ENCODE measurements at places on chromosomes 1 and 21.

GRCh38 chr1:30840904-30841598 lies 67.5 kb downstream of the SDC3 start:
- no peak for DNase-seq

- DNase-seq, result no peak
Measured at GRCh38 chr1:84722794-84723193, 32.5 kb upstream of the SSX2IP start.

DNA sequence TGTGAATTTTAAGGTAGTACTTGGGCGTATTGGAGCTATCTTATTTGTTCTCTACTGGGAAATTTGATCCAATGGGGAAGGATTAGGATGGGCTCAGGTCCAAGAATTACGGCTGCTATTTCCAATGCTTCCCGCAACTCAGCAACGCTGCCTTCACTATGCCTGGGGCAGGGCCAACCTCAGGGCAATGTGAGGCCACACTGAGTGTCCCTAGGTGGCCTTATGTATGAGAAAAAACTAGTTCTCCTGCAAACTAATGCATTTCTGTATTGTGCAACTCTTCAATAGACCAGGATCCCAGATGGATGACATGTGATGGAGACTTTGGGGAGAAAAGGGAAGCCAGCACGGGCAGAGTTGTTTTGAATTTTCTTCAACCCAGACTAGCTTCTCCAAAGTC lies 168.1 kb downstream of the DUSP10 start:
- DNase-seq, result no peak

DNA sequence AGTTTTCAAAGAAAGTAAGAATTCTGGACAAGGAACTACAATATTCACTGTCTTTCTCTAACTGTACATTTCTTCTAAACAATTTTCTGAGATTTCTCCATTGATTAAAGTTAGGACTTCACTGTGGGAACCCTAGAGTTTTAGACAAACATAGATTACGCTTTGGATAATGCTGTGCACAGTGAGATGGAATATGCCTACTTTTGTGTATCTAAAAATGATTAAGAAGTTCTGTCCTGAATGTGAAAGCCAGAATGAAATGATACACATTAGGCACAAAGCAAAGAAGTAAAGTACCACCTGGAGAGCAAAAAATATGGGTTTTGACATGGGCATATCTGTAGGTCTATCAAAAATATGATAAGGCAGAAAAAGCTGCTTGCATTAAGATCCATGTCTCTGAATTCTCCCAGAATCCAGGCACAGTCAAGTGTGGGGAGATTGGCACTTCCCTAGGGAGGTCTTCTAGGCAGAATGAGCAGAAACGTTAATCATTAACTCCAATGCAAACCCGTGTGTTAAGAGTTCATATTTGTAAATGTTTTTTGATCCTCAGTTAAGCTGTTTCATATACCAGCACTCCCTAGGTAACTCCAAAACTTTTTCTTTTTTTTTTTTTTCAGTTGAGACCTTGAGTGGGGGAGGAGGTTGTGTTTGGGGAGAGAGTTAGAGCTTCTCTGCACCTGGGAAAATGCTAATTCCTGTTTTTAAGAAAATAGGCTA lies 467.1 kb downstream of the LMO4 start:
- DNase-seq, result no peak

- no peak for DNase-seq
Measured at GRCh38 chr1:107740579-107740978, 224.4 kb downstream of the VAV3 start.

- no peak for DNase-seq
Measured at GRCh38 chr1:180249725-180250498, 19.8 kb downstream of the LHX4 start.

- DNase-seq, result no peak
Measured at GRCh38 chr1:183735069-183735860, 69.7 kb upstream of the RGL1 start.

GRCh38 chr1:39781349-39781715 lies 7.3 kb downstream of the BMP8B start:
- no peak for DNase-seq

- DNase-seq, result no peak
Measured at GRCh38 chr1:40210511-40211204, 37.1 kb upstream of the TMCO2 start.

DNA sequence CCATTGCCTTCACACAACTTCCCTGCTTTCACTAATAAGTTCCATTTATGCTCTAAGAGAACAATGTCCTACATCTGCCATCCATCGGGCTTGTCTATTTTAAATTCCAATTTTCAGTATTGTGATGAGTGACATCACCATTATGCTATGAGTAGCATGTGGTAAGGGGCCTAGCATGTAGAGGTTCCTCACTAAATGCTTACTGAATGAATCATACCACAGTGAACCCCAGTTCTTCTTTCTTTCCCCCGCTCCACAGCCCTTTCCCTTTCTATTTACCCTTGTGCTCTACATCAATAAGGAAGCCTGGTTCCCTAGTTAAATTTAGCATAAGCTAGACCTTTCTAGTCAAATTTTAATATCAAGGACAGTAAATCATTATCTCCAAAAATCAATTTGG lies 195.0 kb upstream of the RGS18 start:
- DNase-seq, result no peak

DNA sequence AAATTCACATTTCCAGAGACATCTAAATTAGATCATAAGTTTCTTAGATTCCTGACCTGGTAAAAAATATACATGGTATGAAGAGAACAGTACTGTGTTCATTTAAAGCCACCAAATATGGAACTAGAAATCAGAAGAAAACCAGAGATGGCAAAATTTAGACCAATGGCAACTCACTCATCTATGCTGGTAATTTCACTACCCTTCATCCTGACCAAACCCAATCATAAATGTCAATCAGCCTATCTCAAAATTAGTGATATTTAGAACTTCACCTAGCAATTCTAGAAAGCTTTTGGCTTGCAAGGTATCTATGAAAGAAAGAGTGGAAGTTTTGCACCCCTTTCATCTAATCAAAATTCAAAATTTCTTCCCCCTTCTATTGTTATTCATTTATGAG lies 107.7 kb downstream of the NIBAN1 start:
- no peak for DNase-seq

DNA sequence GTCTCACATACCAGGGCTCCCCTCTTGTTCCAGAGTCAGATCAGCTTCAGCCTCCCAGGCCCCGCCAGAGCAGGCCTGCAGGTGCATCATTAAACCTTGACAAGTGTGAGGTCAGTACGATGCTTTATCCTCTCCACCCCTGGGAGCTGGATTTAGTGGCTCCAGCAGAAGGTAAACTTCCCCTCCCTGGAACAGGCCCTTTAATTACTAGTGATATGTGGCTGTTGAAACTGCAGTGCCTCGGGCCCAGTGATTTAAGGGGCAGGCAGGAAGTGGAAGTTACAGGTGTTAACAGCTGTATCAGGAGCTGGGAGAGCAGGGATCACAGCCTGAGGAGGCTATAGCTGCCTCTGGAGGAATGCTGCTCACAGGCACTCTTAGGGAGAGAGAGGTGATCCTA lies 132.4 kb upstream of the KLHDC7A start:
- no peak for DNase-seq

DNA sequence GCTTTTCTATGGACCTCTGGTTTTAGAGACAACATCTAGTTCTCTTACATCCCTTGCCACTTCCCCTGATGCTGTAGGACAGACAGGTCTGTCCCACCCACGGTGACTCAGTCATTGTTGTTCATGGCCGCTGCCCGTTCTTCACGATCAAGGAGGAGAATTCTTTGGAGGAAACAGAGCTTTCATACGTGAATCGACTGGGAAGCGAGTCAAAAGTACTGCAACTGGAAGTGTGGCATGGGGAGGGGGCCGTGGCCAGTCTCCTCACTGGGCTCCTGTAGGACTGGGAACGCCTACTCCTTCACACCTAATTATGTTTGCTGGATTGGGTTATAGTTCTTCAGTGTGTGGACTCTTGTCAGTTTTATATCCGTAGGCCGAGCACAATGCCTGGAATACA lies 4.4 kb upstream of the SLC37A1 start:
- DNase-seq, result no peak

DNA sequence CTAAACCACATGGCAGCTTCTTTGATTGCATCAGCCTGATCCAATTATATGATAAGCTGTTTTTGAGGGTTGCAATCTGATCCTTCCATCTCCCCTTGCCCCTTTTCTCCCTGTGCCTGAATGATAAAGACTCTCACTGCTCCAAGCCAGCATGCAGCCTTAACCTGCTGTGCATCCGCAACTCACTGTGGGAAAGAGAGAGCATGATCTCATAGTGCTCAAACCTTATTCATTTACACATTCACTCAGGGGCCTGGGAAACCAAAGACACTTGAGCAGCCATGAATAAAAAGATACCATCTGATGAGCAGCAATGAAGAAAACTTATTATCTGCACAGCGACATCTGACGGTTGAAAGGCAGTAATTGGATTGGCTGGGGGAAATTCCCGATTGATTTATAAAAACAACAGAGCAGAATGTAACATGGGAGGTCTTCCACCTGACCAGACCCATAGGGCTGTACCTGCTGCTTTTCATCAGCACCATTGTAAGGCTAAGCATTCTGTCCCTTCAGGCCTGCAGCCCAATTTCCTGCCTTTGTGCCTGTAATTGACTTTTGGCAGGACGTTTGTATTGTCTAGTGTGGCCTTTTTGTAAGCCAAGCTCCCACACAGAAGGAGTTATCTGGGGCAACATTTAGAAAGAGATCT lies 62.5 kb downstream of the KIAA0040 start:
- no peak for DNase-seq

DNA sequence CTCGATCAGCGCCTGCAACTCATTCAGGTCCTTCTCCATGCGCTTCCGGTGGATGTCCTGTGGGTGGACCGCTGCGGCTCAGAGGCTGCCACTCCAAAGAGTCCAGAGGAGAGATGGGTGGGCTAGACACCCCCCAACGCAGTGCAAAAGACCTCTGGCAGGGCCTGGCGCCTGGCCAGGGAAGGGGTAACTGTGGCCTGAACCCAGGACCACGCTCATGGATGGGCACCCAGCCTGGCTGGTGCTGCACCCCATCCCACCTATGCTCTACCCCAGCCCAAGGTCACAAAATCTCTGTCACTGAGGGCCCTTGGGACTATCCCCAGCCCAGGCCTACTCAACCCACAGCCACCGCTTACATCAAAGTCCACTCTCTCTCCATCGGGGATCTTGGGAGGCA lies 12.2 kb downstream of the TNNT2 start:
- no peak for DNase-seq

DNA sequence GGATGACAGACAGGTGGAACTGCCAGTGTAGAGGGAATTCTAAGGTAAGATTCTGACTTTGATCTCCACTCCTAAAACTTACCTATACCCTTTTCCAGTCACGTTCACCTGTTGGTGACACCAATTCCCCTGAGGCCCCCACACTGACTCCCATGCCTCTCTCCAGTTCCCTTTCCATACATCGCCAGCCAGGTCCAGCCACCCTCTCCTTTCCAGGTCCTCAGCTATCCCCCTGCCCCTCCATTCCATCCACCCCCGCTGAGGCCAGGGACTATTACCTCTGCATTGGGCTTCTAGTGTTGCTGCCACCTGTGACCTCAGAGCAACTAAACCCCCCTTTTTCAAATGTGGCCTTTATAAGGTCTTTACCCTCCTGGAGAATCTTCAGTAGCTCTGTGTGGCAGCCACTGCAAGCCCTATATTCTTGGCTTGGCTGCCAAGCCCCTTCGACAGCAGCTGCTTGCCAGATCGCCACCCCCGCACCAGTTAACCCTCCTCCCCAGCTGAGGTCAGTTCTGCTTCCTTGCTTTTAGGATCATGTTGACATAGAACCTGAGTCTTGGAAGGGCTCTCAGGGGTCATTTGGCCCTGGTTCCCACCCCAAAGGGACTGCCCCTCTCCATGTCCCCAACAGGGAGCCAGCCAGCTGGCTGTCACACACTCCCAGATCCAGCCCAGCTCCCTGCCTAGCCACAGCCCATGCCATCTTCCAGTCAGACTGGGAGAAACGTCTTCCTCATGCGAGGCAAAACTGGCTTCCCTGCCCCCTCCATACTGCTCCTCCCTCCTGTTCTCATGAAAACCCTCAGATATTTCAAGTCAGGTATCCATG lies 14.7 kb downstream of the CSF1 start:
- no peak for DNase-seq

GRCh38 chr1:109294481-109294880 lies 11.5 kb upstream of the PSRC1 start:
- DNase-seq, result no peak

DNA sequence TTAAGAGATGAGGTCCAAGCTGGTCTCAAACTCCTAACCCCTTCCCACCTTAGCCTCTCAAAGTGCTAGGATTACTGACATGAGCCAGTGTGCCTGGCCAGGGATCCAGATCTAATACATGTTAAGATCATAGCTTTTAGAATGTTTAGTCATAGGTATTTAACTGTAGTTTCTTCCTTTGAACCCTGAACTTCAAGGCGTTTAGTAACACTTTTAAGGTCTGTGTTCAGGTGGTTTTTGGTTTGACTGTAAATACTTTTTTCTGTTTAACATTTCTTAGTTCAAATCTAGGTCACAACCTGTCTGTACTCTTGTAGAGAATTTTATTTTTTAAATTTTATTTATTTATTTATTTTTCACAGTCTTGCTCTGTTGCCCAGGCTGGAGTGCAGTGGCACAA lies 28.1 kb downstream of the RAP1A start:
- no peak for DNase-seq

DNA sequence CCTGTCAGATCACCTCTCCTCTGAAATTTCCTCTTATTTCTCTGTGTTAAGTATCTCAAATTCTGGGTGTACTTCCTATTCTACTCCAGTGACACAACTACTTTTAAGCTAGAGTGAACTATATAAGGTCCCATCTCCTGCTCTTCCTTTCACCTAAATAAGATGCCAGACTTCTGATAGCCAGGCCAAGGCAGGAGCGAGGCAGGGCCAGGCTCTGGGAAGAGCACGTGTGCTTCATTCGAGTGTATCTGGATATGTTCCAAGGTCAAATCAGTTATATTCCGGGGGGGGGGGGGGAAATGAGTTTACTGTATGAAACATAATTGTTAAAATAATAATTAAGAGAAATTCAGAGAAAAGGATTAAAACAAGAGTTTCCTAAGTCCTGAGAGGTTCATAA lies 60.1 kb downstream of the LRRC71 start:
- no peak for DNase-seq

DNA sequence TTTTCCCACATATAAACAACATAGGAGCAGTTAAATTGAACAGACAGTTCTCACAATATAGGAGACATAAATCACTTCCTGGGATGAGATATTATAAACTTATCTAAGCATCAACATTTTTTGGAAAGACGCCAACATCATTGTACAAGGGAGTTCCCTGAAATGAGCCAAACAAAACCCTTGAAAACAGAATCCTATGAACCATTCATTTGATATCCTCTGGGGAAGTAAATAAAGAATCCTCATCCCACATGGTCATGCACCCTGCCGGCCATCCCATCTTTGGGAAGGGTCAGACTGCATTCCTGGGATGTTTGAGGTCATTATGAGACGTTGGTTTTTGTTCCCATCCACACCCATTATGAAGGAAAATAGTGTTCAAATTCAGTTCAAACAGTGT lies 111.8 kb upstream of the USP25 start:
- no peak for DNase-seq

DNA sequence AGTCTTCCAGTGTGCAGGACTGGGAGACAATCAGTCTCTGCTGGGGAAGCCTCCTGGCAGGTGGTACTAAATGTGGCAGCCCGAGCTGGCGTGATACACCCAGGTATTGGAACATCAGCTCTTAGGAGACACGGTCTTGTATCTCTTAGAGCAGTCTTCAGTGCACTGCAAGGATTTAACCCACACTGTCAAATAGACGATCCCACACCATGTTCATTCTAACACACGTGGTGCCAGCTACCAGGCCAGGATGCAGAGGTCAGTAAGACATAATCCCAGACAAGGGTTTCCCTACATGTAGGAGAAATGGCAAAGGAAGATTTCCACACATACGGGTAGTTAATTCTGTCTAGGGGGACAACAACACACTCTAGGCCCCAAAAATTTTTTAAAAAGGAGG lies 8.7 kb downstream of the TRIM11 start:
- no peak for DNase-seq

- no peak for DNase-seq
Measured at GRCh38 chr1:25111706-25112105, 120.6 kb downstream of the SYF2 start.
